ENCODE measurements at places on chromosomes 7 and 10. TPM values are rescaled to one million over a fixed set of nuclear protein-coding genes. Genes with fewer than 3 reads are reported as not detected.

CYP26C1 gene
- not detected for polyA plus RNA-seq

FRMPD2 gene
- polyA plus RNA-seq, result not detected

MKI67 gene
- 88.7 TPM for polyA plus RNA-seq

TYW1 gene
- 13.8 TPM for polyA plus RNA-seq

PDK4 gene
- 0.07 TPM for polyA plus RNA-seq

AGMO gene
- polyA plus RNA-seq, result 0.55 TPM

CC2D2B gene
- 0.92 TPM for polyA plus RNA-seq

UPK3B gene
- polyA plus RNA-seq, result 3.8 TPM

TMEM270 gene
- polyA plus RNA-seq, result not detected

HOXA3 gene
- not detected for polyA plus RNA-seq

ITPRID1 gene
- polyA plus RNA-seq, result 0.05 TPM

All from GM23338 (cell line).